Inflammatory macrophage treated with lipopolysaccharide for 1 hour (primary cell): ENCODE measurements at places on chromosomes 13 and 19.

DNA sequence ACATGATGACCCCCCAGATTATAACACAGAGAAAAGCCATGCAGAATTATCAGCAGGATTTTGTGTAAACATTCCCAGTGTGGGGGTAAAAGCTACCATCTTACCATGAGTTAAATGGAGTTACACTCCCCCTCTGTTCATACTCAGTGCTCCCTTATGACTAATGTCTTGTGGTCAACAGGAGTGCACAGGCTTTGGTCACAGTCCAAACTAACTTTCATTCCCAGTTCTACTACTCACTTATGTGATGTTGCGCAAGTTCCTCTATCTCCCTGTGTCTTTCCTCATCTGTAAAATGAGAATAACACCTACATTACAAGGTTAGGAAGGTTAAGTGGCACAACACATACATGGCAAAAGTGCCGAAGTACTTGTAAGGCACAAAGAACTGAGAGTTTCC is 277.9 kb downstream of the RBM26 start:
- DNase-seq: no peak

DNA sequence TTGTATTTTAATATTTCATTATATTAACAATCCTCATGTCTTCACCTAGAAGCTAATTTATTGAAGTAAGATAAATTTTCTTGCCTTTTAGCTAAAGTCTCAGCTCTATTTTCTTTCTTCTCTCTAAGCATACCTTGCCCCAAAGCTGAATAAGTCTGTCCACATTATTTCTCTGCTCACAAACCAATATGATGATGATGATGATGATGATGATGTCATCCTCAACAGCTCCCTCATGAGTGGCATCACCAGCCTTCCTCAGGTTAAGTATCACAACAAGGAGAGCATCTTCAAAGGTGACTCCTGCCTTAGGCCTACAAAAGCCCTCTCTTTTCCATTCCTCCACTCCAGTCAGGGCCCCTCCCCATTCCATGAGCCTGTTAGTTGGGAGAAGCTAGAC is 31.9 kb upstream of the ATP12A start:
- DNase-seq: no peak

DNA sequence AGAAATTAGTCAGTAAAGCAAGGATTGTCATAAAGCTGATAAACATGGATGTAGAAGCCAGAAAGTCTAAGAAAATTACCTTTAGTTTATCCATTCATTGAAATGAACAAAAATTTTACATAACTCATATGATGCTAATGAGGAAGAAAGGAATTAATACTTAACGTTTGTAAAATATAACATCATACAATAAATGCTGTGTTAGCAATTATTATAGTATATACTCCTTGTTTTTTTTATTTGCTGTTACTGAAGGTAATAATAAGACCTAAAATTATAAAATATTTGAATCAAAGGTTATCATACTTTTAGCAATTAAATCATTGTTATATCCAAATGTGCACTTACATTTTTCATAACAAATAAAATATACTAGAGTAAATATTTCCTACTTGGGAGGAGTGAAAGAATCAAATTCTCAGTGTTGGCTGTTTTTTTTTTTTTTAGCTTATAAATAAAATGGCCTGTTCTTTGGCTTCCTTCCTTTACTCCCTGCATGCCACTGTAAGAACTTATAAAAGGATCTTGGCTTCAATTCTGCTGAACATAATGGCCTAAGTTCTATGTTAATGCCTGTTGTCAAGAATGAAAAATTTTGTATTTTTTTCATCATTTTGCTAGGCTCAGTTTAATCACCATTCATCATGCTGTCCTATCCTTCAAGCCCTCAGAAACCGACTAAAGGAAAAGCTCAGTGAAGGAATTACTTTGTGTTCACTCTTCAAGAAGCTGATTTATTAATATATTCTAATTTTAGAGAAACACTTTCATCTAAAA is 167.4 kb upstream of the SLITRK1 start:
- no peak for DNase-seq

DNA sequence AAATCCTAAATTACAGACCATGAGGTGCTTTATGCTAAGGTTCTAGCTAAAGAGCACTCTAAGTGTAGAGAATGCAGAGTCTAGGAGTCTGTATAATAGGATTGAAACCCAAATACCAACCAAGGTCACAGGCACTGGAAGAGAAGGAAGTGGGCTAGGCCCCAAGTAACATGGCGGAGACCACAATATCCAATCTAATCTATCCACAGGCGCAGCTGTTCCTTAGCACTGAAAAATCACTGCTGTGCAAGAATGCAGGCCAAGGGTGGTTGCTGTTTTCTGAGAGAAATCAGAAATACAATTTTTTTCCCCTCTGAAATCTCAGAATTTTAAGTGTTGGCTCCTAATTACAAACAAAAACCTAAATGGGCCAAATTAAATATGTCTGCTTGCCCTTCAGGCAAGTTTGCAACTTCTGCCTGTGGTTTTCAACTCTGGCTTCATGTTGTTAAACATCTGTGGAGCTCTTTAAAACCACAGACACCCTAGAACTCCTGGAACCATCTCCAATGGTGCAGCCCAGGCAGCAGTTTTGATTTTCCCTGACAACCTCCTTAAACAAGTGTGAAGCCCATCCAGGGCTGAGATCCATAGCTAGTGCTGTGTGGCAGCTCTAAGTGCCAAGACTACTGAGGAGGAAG is 6.1 kb downstream of the RANBP3 start:
- DNase-seq: no peak
